ENCODE measurements at places on chromosomes 16 and 17.

- DNase-seq = no peak
These were observed 49.2 kb upstream of the CBFA2T3 start for GRCh38 chr16:89026121-89026612.

GRCh38 chr16:67736858-67737257 is 17.7 kb upstream of the GFOD2 start:
- no peak for DNase-seq

DNA sequence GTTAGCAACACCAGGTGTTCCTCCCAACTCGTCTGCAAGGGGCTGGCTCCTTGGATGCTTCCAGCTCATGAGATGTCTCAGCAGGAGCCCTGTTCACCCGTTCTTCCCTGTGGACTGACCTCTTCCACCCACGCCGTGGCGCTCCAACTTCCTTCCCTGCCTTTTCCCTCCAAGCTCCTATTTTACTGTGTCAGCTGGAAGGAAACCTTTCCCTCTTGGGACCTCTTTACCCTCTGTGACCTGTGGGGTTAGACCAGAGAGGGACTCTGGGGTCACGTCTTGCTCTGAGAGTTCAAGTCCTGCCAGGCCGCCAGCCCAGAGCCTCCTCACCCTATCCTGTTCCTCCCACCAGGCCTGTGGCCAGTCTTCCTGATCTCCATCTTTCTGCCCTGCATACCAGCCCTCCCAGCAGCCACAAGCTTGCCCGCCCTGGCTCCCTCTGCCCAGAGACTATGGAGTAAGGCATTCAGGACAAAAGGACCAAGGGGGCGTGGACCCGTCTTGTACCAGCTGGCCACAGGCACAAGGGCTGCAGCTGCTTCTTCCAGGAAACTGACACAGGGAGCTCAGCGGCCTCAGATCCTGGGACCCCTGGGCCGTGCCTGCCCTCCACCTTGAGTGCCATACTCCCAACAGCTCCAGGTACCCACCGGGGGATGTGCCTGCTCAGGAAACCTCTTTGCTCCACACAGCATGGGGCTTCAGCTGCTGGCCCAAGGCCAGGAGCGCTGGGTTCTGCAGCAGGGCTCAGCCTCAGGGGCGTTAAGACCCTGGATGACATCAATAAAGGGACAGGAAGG is 3.0 kb downstream of the PAQR4 start:
- DNase-seq = no peak

- DNase-seq = no peak
These were observed 30.9 kb downstream of the IL4R start for GRCh38 chr16:27344721-27345120.

- DNase-seq = no peak
These were observed 636 bp downstream of the WWOX start for GRCh38 chr16:78100112-78100467.

- DNase-seq = peak; percentile 74
These were observed 46.1 kb upstream of the BPTF start for GRCh38 chr17:67779098-67779672.

DNA sequence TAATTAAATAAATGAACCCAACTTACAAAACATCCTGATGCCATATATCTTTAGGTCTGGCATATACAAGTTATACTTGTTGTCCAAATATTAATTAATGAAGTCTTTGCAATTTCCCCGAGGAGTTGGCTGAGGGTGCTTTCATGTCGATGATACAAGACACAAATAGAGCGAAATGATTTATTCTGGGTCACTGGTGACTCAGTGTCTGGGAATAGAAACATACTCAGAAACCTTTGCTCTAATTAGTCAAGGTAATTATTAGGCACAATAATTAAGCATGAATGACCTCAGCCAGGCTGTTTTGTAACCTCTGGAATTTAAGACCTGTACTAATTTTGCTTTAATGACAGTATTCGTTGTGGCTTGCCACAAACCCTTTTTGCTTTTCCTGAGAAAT is 37.0 kb upstream of the HAPSTR1 start:
- DNase-seq = no peak

- DNase-seq = no peak
These were observed 33.4 kb upstream of the HELZ start for GRCh38 chr17:67278363-67278762.

DNA sequence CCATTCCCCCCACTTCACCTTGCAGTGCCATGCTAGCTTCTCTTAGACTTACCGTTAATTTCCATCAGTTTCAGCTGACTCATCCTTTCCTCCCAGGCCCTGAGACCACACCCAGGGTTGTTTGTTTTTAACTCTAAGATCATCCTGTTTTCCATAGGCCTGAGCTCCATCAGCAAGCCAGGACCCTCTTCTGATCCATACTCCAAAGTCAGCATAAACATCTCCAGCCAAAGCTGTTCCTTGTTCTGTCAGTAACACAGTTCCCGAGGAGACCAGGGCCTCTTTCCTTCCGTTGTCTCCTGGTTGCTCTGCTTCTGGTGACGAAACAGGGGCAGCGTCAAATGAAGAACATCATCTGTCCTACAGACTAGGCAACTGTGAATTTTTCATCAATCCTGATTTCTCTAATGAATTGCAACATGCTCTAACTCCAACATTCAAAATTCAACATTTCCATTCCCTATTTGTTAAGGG is 83.8 kb upstream of the HNF1B start:
- DNase-seq = no peak

DNA sequence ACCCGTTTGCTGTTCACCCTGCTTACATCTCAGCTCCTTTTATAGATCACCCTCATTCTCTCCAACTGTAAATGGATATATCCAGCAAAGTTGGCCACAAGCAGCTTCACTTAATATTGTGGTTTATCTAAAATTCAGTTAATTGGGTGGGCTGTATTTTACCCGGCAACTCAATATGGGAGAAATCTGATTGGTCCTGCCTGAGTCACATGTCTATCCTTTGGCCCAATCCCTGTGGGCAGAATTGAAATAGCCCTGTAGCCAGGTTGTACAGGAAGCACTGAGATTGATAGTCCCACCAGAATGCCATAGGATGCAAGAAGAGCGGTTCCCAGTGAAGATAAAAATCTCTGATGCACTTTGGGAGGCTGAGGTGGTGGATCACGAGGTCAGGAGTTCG is 73.2 kb downstream of the AIPL1 start:
- DNase-seq = no peak

DNA sequence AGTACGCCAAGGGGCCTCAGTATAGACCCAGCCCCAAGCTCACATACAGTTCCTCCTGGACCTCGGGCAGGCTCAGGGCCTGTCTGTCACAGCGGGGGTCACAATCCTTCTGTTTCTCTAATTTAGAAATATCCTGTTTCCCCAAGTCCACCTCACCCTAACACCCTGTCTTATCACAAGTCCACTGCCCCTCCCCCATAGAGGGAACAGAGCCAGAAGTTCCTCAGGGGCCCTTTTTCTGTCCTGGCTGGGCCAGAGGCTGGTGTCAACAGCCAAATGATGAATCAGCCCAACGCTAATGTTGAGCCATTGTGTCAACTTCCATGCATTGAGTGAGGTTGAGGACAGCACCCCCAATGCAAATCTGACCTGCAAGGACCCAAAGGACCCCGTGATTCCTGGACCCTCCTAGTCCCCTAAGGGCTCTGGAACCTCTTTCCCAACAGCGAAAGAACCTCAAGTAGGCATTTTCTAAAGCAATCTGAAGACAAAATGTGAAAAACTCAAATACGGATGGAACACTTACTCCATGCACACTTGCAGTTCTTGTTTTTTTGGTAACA is 58.6 kb downstream of the PECAM1 start:
- DNase-seq = no peak

DNA sequence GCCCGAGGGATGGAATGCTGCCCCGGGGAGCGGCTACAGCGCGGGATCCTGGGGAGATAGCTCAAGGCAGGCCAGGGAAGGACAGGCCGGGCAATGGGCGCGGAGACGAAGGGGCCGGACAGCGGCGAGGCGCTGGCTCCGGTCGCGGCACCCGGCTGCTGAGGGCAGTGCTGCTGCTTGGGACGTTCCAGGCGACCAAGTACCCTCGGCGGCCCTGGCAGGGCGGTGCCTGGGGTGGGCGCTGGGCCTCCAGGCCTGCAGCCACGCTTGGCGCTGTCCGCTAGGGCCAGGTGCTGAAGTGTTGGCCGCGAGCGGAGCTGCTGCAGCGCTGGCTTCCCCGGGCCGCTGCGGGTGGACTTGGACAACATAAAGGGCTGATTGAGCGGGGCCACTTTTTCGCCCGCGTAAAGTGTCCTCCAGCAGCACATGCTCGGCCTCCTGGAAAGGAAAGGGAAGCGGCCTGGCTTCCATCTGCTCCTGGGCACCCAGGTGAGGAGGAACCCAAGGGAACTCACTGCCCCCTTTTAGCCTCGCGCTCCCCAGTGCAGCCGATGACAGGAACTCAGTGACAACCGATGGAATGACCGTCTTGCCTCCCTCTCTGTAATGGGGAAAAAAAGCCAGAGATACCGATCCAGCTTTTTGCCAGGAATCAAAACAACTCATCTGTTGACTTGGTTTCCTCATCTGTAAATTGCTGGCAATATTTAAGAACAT is 23.7 kb downstream of the CLEC3A start:
- DNase-seq = peak; percentile 87

DNA sequence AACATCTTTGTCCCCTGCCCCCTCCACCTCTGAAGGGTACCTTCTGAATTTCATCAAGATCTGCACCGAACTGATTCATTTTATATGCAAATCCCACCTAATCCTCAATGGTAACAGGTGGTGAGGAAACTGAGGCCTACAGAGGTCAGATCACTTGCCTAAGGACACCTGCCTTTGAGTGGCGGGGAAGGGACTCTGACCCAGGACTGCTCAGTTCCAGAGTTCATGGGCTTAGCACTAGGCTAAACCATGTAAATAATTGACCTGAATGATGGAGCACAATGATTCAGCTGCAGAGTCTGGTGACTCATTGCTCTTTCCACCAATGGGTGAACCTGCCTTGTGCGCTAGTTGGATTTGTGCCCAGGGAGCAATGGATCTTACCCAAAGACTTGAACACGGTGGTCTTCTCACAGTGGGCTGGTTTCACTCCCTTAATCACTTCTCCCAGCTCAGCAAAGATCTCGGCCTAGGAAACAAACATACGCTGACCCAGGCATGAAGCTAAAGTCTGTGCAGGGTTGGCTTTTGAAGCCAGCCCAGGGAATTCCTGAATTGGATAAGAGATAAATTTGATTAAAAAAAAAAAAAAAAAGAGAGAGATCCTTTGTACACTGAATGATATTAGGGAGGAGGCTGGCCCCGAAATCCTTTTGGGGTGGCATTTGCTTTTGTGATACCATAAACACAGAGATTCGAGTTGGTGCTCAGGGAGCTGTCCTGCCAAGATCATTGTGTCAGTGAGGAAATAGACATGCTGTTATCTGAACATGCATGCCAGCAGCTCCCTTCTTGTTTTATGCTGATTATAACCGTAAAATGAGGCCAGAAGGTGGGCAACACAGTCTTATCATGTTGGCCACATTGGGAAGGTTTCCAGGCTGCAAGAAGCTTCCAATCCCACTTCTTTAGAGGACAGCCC is 17.0 kb downstream of the CRYM start:
- DNase-seq = no peak

DNA sequence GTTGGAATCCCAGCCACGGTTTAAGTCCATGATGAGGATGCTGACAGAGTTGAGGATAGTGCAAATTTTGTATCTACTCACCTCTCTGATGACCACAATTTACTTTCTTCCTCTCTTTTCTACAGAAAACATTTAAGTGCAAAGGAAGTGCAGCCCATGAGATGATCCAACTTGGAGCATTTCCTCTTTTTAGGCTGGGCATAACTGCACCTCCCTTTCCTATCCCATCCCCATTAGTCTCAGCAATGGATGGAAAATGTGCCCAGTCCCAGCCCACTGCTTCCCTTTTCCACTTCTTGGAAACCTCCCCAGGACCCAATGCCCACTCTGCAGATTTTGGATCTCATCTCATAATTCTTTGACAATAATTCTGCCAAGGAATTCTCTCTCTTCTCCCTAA is 16.6 kb upstream of the CCL8 start:
- no peak for DNase-seq

DNA sequence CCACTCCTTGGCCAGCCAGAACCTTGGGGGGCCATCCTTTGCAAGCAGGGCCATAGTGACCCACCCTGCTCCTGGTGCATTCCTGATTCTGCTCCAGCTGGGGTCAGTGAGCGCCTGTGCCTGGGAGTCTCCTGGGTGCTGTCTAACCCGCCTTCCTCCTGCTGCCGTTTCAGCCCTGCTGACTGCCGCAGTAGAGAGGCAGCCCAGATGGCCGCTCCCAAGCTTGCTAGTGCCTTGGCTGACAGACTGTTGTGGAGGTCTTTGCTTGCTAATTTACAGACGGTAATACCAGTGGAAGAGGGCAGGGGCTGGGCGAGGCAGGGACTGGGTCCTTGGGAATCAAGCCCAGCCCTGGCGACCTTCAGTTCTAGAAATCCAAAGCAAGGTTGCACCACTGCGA is 99.6 kb downstream of the SOCS1 start:
- no peak for DNase-seq

- DNase-seq = no peak
These were observed 6.4 kb upstream of the CRK start for GRCh38 chr17:1462164-1463112.

DNA sequence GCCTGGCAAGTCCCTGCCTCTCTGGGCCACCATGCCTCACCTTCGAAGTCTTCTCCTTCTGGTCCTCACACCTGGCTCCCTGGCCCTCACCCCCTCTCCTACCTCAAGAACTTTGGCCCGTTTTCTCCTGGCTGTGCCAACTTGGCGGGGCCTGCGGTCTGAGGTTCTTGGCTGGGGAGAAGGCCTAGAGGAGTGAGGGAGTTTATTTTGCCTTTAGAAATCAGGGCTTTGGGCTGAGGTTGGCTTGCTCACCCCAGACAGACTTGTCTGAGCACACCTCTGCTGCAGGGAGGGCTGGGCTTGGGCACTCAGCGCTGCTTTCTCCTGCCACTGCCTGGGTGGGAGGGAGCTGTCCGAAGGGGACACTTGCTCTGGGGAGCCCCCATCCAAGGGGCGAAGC is 23.3 kb upstream of the TAC4 start:
- DNase-seq = no peak

- no peak for DNase-seq
These were observed 6.8 kb upstream of the ATP2C2 start for GRCh38 chr16:84361546-84361945.

GRCh38 chr16:25157271-25157875 is 45.8 kb downstream of the LCMT1 start:
- DNase-seq = no peak

- no peak for DNase-seq
These were observed 4.6 kb downstream of the GAN start for GRCh38 chr16:81319221-81319912.

- DNase-seq = no peak
These were observed 18.4 kb downstream of the EFCAB5 start for GRCh38 chr17:29959658-29960337.

DNA sequence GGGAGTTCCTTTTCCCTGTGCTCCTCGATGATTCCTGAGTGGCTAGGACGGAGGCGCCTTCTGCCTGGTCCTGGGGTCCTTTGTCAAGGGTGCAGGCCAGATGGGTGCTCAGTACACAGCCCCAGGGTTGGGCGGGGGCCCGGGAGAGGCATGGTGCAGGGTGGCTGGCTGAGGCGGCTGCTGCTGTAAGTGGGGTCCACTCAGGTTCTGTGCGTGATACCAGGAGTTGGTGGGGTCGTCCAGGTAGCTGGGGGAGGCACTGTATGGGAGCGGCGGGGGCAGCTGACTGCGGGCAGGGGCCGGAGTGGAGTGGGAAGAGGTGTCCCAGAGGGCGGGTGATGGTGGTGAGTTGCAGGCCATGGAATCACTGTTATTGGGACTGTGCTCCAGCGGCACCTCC is 3.6 kb downstream of the DLX3 start:
- no peak for DNase-seq
